ENCODE measurements at places on chromosomes 13 and 19.

DNA sequence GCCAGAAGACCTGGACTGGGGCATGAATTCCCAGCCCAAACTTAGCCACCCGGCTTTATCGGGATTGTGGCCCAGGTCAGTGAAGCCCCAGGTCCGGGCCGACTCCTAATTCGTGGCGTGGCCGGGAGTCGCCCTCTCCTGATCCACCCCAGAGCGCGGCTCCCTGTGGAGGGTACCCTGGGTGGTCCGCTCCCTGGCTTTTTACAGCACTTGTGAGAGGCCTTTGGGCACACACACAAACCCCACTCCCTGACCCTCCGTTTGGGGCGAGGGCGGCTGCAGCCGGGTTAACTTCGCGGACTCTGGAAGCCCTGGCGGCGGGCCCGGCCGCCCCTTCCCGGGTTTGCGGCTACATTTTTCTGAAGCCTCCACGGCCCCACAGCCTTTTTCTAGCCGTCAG, 56.4 kb downstream of the ZNF568 start:
- no peak for DNase-seq

DNA sequence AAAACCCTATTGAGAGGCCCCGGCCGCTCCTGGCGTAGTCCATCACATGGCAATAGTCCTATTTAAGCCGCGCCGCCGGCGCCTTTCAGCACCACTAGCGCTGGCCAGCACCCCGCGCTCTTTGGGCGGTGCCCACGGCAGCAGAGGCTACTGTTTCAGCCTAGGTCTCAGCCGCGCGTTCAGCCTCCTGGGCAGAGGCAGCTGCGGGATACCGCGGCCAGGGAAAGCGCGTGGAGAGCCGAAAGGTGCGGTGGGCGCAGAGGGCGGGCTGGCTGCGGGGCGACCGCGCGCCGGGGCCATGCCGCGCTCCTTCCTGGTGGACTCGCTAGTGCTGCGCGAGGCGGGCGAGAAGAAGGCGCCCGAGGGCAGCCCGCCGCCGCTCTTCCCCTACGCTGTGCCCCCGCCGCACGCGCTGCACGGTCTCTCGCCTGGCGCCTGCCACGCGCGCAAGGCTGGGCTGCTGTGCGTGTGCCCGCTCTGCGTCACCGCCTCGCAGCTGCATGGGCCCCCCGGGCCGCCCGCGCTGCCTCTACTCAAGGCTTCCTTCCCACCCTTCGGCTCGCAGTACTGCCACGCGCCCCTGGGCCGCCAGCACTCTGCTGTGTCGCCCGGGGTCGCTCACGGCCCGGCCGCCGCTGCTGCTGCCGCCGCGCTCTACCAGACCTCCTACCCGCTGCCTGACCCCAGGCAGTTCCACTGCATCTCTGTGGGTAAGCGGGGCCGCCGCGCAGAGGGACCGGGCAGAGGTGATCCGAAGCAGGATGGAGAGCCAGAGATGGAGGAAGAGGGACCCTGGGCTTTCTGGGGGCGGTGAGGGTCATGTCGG, at the start of gene GSX1:
GSX1 (plus strand) TSS at position 91 of the 826 bp plus-strand sequence; CDS start at position 299, 208 bp downstream.
- DNase-seq, result peak; percentile 90

DNA sequence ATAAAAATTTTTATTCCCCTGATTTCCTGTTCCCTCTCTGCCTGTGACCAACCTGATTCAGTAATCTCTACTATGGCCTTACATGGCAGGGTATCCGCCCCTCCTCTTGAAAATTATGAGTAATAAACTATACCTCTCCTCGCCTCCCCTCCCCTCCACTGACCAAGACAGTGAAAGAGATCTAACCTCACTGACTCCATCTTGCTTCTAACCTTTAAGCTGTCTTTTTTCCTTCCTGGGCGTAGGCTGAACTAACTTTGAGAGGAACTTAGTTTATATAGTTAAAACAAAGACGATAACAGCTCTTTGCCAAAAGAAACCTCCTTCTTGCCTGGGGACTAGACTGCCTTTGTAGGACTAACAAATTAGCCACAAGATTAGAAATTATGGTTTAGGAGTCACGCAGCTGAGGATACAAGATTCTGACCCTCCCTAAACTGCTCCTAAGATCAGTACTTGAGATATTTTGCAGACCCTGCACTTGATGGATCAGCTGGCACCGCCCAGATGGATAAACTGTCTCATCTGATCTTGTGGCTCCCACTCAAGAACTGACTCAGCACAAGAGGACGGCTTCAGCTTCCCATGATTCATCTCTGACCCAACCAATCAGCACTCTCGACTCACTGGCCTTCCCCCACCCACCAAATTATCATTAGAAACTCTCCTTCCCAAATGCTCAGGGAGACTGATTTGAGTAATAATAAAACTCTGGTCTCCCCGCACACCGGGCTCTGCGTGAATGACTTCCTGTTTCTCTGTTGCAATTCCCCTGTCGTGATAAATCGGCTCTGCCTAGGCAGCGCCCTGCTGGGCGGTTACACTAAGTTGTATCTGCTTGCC, 187.1 kb downstream of the TDRD3 start:
- no peak for DNase-seq

GRCh38 chr13:49652355-49653305, 24.3 kb downstream of the ARL11 start:
- peak; percentile 45 for DNase-seq

DNA sequence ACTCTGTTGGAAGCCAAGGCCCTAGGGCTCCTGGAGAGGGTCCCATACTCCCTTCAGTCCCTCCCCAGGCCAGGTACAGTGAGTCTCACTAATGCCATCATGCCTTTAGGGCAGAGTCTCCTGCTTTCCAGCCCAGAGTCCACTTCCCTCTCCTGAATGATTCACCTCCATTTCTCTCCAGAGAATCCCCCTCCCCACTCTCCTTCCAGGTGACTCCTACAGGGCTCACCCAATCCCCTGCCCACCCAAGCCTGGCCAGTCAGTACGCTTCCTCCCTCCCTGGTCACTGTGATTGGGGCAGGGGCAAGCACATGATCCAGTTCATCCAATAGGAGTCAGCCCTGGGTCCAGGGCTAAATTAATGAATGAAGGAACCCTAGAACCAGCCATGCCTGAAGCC, 35.0 kb upstream of the PNMA8B start:
- DNase-seq, result no peak

DNA sequence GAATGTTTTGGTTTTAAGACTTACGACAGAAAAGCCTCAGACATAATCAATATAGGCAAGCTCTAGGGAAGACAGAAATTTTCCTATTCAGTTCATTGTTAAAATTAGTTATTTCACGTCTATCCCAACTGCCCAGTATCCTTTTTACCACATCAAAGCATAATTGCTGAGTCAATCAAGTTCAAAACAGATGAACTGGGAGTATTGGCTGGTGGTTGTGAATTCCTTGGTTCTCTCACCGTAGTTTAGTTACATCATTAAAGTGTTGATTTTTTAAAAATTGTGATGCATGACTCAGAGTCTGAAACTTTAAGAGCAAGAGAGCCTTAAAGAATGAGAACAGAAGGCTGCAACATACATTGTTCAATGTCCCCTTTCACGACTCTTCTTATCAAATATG, 143.3 kb upstream of the FREM2 start:
- no peak for DNase-seq

GRCh38 chr13:23903906-23904280, 6.6 kb upstream of the C1QTNF9B start:
- no peak for DNase-seq

DNA sequence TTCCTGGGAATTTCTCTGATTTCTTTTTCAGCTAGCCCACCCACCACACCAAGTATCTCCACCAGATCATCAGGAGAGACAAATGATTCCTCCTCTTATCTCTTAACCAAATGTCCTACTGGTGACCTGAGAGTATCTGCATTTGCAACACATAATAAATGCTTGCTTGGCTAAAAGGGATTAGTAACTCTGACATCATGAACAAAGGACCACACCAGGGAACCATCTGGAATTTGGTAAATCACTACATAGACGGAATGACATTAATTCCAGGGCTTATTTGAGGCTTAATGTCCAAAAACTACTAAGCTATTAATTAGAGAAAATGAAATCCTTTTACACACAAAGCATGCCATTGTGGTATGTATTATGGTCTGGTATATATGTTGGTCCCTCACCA, 139.0 kb downstream of the RAP2A start:
- DNase-seq, result no peak

- DNase-seq, result no peak
Measured at GRCh38 chr19:51571599-51571998, 516 bp downstream of the ZNF175 start.

- DNase-seq, result peak; percentile 21
Measured at GRCh38 chr13:28408235-28408848, 86.6 kb downstream of the FLT1 start.

DNA sequence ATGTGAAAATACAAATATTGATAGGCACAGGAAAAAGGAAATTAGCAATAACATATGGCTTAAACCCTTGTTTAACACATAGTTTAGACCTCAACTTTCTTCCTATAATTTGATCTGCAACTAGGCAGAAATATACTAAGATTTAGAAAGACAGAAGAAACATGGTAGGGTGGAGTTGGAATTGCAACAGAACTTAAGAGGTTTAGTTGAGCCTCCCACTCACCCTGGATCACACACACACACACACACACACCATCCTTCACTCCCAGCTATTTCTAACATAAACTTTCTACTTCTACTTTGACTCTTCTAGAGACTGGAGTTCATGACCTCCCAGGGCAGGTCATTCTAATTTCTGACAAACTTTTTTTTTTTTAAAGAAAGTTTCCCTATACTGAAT, 47.4 kb downstream of the FLT3 start:
- DNase-seq, result no peak

- peak; percentile 12 for DNase-seq
Measured at GRCh38 chr13:45728759-45729158, 26.6 kb downstream of the CBY2 start.

- DNase-seq, result peak; percentile 20
Measured at GRCh38 chr19:53507523-53508442, 30.2 kb upstream of the ZNF331 start.

- no peak for DNase-seq
Measured at GRCh38 chr13:30333616-30334015, 26.3 kb upstream of the KATNAL1 start.

All from nephron progenitor cell (in vitro differentiated cells).